ENCODE measurements at places on chromosomes 1 and 21.

GRCh38 chr1:221837896-221838295, 96.0 kb upstream of the DUSP10 start:
- DNase-seq, result no peak

- peak; percentile 78 for DNase-seq
These were observed 32.3 kb downstream of the CD58 start for GRCh38 chr1:116538544-116538943.

- peak; percentile 23 for DNase-seq
These were observed 408.6 kb downstream of the PRDM2 start for GRCh38 chr1:14108356-14109275.

GRCh38 chr1:205329719-205330118, 8.2 kb upstream of the NUAK2 start:
- DNase-seq, result no peak

GRCh38 chr1:201949491-201949890, 3.1 kb upstream of the LMOD1 start:
- no peak for DNase-seq

- DNase-seq, result no peak
These were observed 423.5 kb downstream of the KIF26B start for GRCh38 chr1:245578308-245578707.

DNA sequence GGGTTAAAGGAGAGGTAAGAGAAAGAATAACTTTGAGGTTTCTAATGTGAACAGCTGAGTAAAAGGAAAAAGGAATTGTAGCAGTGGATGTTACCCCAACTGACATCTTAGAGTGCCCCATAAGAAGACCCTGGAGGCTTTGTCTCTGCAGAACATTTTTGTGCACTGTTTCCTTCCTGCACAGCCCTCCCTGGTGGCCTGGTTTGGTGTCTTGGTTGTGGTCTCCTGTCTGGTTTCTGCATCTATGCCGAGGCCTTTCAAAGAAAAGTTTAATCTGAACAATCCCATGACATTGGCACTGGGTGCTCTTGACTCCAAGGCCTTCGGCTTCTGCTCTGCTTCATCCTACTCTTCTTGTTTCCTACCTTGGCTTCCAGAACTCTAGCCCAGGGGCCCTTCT, 57.8 kb downstream of the RHOU start:
- DNase-seq, result no peak

GRCh38 chr1:42369471-42369870, 11.1 kb upstream of the RIMKLA start:
- no peak for DNase-seq

DNA sequence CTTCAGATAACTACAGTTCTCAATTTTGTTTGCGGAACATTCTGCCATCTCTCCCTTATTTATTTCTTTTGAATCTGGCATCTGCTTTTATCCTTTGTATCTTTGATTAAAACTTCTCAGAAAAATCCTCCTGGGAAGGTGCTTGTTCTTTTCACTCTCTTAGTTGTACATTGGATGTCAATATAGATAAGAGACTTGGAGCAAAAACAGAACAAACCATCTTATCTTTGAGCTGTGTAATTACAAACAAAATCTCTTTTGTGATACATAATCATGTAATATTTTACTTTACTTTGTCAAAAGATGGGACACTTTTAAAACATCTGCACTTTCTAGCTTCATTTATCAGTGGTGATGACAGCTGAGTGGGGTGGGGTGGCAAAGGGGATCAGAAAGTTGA, 307.2 kb upstream of the LYPLAL1 start:
- no peak for DNase-seq

GRCh38 chr21:25385911-25386474, 221.3 kb downstream of the MRPL39 start:
- peak; percentile 51 for DNase-seq

- peak; percentile 5 for DNase-seq
These were observed 931.2 kb upstream of the B3GALT2 start for GRCh38 chr1:194117582-194117981.

- no peak for DNase-seq
These were observed 9.7 kb downstream of the BACH1 start for GRCh38 chr21:29308456-29308783.

GRCh38 chr1:1020000-1020404, at the start of gene AGRN:
TSS of gene AGRN (plus strand) at chr1:1020120. CDS start at chr1:1020173, 53 bp downstream.
- peak; percentile 67 for DNase-seq

- no peak for DNase-seq
These were observed 339.4 kb upstream of the USP24 start for GRCh38 chr1:55554611-55555010.

DNA sequence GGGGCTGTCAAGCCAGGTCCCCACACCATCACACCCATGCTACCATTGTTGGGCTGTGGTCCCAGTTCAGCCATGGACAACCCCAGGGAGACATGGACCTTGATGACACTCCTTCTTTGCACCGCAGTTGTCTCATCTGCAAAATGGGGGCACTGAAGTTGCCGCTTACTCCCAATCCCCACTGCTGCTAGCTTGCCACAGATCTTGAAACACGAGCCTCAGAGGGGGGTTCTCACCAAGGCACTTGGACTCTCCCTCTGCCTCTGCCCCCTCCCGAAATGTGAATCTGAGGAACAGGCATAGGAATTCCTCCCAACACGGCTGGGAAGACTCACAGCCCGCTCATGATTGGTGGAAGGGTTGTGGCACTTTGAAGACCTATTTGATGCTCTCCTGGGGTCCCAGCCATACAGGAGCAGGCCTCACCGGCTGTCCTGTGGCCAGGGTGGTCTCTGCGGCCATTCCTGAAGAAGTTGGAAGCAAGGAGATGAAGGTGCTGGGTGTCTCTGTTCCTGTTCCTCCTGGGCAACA, 31.1 kb downstream of the RUNX3 start:
- no peak for DNase-seq

- DNase-seq, result peak; percentile 95
These were observed 119.2 kb downstream of the ITSN1 start for GRCh38 chr21:33761441-33762036.

GRCh38 chr1:225603538-225604354, 49.2 kb downstream of the ENAH start:
- DNase-seq, result peak; percentile 68

DNA sequence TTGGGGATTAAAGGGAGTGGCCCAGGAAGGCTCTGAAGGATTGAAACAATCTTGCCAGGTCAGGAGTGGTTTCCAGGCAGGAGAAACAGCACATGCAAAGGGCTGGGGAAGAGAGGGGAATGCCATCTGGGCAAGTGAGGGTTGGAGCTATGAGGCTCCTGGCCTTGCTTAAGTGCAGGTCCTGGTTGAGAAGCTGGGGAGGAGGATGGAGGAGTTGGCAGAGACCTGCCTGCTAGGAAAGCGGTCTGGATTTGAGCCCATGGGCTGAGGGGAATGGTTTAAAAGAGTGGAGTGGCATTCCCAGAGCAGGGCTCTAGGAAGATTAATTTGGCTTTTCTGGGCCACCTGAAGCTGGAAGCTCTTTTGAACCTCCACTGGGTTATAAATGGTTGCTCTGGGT, 9.2 kb downstream of the IGSF21 start:
- DNase-seq, result no peak

DNA sequence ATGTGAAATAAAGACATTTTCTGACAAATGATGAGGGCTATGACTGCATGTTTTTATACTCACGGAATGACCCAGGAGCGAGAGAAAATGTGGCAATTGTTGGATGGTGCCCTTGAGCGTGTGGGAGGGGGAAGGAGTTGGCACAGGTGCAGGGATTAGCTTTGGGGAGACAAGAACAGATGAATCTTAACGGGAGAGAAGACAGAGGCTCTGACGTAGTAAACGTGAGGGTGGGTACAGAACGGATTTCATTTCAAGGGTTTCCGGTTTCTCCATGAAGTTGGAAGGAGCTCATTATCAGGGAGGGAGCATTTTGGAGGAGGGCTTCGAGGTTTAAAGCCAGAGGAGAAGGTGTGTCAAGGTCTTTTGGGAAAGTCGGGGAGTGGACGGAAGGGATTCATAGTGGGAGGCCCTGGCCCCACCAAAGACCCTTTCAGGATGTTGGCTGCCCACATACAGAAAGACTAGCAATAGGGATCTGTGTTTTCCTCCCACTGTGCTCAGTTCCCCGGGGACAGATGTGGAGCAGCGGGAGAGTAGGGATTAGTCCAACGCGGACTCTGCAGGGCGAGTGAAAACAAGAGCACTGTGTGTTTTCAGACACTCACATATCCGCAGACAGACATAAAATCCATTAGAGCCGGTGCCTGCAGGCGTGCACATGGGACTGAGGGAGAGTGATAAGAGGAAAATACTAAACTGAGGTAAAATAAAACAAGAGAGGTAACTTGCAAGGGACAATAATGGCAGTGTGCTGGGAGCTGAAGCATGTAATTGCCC, 584.1 kb downstream of the AJAP1 start:
- DNase-seq, result no peak

DNA sequence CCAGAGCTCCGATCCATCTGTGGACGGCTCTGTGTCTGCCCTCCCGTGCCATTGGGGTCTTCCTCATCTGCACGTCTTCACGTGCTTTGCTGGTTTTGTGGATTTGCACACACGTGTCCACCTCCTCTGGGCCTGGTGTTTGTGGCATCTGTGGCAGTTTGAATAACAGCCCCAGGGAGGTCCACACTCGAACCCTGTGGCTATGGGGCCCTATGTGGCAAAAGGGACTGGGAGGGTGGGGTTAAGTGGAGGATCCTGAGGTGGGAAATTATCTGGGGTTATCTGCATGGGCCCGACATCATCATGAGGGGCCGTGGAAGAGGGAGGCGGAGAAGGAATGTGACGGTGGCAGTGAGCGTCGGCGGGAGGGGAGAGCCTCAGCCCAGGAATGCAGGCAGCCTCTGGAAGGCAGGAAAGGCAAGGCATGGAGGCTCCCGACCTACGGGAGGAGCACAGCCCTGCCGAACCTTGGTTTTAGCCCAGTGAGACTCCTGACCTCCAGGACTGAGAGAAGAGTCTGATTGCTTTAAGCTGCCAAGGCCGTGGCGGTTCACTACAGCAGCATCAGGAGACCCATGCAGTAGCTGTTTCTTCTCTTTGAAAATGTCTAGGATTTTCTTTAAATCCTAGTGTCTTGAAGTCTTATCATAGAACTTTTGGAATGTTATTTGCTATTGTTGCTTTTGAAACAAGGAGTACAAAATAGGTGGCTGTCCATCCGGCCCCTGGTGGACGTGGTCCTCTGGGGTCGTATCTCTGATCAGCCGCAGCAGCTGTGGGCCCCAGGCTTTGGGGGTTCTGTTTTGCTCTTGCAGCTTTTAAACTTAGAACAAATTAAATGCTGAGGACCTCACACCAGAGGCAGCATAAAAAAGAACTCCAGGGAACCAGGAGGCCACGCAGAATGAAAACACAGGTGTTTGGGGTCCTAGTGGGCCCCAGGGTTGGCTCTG, 40.0 kb upstream of the LRRC3 start:
- no peak for DNase-seq

DNA sequence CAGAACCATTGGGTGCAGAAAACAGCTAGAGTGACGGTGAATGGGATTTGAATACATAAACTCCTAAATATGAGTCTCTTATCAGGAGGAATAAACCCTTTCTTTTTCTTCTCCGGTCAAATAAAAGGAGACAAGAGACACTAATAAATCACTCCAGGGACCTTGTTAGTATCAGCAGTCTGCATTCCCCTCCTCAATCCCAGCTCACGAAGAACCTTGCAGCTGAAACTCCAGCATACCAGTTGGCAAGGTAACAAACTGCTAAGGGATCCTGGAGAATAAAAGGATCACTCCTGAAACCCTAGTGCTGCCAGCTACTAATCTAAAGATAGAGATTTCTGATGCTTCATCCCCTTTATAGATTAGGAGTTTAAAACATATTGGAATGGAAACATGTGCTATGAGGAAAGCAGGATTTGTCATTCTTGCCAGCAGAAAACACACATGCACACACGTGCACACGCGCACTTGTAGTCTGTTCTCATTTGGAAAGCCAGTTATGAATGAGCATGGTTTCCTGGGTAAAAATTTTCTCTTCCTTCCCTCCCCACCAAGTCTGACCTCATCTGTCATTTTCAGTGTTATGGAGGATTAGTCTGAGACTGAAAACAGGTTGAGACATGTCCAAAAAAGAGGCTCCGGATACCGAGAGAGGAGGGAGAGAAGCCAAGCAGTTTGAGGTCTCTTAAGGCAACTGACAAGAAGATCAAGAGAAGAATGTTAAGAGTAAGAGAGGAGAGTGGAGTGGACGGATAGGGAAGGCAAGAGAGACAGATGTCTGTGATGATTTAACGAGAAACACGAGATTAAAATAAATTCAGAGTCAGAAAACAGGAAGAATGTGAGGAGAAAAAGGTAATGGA, 10.9 kb downstream of the IER5 start:
- no peak for DNase-seq

DNA sequence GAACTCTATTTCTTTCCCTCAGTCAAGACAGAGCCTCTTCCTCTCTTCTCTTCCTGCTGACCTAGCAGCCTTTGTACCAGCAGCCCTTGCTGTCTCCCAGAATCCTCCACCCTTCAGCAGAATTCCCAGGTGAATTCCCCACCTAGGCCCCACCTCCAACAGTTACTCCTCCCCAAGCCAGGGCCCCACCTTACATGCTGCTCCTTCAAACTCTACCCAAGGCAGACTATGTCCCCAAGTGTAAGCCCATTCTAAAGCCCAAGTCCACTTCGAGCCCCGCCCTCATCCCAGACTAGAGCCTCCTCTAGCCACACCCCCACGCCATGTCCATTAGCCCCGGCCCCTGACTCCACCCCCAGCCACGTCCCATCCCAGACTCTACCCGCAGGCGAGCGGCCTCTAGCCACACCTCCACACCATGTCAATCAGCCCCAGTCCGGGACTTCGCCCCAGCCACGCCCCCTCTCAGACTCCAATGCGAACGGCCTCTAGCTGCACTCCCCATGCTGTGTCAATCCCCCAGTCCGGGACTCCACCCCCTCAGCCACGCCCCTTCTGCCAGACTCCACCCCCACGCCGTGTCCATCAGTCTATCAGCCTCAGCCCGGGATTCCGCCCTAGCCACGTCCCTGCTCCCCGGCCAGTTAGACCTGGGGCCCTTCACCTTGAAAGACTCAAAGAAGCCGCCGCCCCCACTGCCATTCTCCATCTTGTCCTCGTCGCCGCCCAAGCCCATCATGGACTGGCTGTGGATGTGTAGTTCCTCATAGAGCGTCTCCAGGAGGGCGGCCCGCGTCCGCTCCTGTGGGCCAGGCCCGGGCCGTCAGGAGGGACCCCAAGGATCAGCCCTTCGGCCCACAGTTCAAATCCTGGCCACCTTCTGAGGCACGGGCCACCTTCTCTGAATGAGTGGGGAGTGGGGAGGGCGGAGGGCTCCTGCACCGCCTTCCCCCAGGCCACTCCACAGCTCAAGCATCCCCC, 61.3 kb downstream of the RAP1GAP start:
- peak; percentile 94 for DNase-seq

DNA sequence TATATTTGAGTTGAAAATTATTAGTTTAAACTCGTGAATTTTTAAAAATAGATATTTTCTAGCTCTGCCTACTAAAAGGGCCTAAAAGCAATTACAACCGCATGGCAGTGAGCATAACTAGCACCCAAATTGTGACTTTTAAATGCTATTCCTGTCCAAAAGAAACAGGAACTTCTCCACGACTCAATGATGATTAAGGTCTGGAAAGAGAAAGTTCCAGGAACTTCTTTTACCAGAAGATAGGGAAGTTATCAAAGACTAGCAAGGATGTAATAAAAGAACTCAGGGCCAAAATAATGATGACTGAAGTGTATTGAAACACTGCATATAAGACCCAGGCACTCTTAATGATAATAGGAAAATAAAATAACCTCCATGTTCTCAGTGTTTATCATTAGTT, 313.0 kb downstream of the PLPP3 start:
- DNase-seq, result no peak

GRCh38 chr1:214708321-214708955, 105.4 kb downstream of the CENPF start:
- DNase-seq, result no peak
